ENCODE measurements at places on chromosomes 11 and 22. TPM values are rescaled to one million over a fixed set of nuclear protein-coding genes. Genes with fewer than 3 reads are reported as not detected.

GRCh38 chr11:113778111-113778910 is 1.3 kb upstream of the CLDN25 start:
- peak; percentile 49 for DNase-seq

The C1QTNF5 gene
- total RNA-seq, result 14.9 TPM

The ZBTB16 gene
- total RNA-seq, result 83.3 TPM

DNA sequence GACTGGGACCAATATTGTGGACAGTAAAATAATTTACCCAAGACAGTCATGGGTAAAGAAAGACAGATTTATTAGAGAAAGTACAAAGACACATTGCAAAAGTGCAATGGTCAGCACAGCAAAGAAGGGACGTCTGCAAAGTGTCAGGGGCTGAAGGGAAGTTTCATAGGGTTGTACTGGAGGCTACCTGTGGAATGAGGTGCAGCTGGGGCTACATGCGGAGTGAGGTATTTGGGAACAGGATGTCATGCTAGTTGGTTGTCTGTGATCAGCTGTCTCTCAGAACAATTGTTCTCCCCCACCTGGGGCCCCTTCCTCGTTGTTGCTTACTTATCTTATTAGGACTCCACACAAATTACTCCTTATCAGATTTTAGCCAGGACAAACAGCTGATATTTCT is 11.4 kb upstream of the APOL3 start:
- DNase-seq, result no peak

DNA sequence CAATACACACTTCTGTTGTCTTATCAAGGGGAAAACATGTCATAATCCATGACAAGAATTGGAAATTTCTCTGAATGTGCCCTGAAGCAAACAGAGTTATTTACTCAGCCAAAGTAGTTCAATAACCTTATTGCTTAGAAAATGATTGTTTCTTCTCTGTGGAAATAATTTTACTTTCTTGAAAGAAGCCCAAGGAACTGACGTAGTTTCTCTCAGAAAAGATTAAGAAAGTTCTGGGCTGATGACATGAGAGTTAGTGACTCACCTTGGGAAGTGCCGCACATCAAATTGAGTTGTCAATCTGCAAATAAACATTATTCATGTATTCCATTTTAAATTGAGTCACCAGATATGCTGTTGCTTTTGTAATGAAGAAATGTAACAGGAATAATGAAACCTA is 418.6 kb upstream of the LRRC4C start:
- DNase-seq, result no peak

- no peak for DNase-seq
Observed at GRCh38 chr11:116225784-116226585, 546.8 kb downstream of the BUD13 start.

DNA sequence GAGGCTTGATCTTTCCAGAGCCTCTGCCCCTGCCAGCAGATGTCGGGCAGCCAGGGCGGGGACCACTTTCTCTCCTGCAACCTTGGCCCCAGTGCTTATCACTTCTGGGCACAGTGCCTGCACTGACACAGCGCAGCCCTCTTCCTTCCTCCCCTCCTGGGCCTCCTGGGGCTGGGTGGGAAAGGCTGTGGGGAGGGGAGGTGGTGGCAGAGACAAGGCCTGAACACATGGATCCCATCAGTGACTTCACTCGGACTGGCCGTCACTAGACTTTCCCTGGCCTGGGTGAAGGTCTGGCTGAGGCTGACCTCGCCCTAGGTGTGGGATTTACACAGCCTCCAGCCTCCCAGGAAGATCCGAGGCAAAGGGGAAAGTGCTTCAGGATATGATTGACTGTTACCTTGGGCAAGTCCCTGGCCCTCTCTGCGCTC is 68.1 kb downstream of the LRRC32 start:
- DNase-seq, result peak; percentile 96

GRCh38 chr11:112114460-112114859 is 27.8 kb downstream of the SDHD start:
- DNase-seq, result no peak

GRCh38 chr11:32297611-32298011 is 137.7 kb downstream of the WT1 start:
- peak; percentile 88 for DNase-seq

GRCh38 chr22:39785232-39785631 is 108.3 kb downstream of the ENTHD1 start:
- no peak for DNase-seq

DNA sequence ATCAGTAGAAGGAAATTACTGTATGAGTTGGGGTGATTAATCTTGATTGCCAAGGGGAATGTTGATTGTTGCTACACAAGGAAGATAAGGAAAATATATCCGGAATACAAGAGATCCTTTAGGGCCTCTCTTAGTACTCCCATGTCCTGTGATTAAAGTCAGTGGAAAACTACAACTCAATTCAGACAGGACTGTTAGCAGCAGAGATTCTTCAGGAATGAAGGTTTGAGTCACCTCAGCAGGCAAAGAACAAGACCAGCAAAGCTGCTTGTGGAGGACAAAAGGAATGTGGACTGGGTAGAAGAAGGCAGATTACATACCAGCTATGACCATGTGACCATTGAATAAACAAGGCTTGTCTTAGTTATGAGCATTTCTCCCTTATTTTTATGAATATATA is 478.2 kb downstream of the BUD13 start:
- peak; percentile 83 for DNase-seq

DNA sequence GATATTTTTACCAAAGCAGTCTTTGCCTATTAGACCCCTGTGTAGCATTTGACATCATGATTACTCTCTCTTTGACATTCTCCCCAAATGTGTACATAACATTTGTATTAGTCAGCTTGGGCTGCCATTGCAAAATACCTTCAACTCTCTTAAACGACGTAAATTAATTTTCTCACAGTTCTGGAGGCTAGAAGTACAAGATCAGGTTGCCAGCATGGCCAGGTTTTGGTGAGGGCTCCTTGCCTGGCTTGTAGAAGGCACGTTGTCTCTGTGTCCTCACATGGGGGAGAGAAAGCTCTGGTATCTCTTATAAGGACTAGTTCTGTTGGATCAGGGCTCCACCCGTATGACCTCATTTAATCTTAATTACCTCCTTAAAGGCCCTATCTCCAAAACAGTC is 12.3 kb upstream of the DLAT start:
- DNase-seq, result no peak

The KDM4D gene
- total RNA-seq, result 6.0 TPM

DNA sequence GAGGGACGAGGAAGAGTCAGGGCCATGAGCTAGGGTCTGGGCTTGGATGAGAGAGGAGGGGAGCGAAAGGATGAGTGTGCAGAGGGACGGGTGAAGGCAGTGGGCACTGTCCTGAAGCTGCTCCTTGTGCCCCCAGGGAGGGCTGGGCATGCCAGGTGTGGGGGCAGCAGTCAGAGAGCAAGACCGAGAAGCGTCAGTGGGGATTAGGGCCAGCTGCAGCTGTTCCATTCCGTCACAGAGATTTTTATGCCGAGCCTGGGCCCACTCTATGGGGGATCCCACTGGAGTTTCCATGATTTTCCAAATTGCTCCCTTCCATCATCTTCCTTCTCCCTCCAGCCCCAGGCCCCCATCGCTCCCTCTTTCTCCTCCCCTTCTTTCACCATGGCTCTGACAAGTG is 93.2 kb downstream of the NECTIN1 start:
- DNase-seq, result no peak

The JRKL gene
- total RNA-seq, result 27.4 TPM

The NUMA1 gene
- total RNA-seq, result 145 TPM

DNA sequence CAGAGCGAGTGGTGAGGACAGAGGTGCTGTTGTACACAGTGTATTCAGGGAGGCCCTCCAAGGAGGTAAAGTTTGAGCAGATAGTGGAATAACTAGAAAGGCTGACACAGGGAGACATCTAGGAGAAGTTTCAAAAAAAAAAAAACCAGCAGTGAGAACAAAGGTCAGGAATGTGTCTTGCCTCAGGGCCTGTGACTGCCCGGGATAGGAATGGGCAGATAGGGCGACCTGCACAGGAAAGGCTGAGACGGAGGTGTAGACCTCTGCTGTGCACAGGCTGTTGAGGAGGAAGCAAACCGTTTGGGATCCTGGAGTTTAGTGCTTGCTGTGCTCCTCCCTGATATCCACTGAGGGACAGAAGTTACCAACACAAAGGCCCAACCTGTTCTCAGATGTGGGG is 406.5 kb upstream of the B3GAT1 start:
- no peak for DNase-seq

Measured in umbilical cord (tissue), 2 donors.